ENCODE measurements at places on chromosomes 2 and 18.

DNA sequence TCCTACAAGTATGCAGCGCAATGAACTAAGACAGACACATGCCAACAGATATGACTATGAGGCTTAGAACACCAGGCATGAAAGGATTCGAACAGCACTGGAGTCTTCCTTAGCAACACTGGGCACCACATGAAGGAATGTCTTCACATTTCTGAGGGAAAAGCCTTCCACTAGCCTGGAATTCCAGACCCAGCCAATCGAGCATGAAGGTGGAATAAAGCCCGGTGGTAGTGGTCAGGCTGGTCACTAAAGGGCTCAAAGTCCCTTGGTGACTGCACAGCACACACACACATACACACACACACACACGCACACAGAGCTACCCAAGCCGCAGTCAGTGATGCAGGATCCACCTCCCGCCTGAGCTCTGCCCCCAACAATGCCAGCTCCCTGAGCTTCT lies 19.7 kb upstream of the SFXN5 start:
- no peak for DNase-seq

DNA sequence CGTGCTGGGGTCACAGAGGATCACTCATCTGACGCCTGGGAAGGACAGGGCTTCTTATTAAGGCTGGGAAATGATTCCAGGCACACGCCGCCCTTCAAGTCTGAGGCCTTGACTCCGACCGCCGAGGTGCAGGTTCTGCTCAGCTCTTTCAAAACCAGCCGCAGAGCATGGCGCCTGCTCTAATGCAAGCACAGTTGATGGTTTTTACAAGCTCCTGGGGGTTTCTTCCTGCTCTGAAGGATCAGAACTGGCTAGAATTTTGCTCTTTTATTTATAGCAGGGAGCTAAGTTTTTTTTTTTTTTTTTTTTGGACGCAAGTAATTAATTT lies 32.0 kb downstream of the CDCA7 start:
- DNase-seq: no peak

DNA sequence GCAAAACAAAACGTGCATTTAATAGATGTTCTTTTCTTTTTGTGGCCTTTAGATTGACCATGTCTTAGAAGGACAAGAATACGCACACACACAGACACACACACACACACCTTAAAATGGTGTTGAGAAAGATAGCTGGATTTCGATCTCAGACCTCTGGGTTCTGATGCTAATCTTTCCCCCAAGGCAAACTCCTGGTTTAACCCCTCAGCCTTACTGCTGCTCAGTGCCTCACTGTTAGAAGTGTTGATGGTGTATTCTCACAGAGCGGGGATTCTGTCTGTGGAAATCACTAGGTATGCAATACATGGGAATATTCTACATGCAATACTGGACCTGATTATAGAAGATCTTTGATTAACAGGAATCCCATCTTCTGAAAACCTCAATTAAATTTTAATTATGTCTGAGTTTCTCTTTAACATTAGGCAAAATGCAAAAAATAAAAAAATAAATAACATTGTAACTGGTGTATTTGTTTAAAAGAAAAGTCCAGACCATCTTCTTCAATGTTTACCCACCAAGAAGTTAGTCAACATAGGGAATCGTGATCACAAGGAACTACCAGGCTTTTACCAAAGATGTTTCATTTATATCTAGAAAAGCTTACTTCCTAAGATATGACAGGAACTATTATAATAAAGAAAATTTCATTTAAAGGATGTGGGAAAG lies 613.5 kb downstream of the LRP1B start:
- no peak for DNase-seq

DNA sequence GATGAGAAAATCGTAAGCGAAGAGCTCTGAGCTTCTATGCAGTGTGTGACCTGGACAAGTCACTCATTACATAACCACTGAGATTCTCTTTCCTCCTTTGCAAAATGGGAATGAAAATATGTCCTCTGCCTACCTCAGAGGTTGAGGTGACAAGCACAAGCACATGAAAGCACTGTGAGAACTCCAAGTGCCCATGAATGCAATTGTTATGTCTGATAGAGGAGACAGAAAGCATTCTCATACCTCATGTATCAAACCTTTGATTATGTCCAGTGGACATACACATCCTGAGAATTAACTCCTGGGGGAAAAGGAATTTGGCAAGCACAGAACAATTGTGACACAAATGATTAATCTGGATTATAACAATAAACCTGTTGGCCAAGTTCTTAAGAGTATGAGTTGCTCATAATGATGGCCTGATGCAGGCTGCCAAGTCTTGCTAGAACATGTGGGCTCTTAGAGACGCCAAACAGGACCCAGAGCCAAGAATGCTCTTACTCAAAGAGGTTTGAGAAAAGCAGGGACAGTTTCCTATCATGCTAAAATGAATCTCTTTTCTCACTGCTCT lies 8.5 kb upstream of the RMDN2 start:
- peak; percentile 85 for DNase-seq

DNA sequence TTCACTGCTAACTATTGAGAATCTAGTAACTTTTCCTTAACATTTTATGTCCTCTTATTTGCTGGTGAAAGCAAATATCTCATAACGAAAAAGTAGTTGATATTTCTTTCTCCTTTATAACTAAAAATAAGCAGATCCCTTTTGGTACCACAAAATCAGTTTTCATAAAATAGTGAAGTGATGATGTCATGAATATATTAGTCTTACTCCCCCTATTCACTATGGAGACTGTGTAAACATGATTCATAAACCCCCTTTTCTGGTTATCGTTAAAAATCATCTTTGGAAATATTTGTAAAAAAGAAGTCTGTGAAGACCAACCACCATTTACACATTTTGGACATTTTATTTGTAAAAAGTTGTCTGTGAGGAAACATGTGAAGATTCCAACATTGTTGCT lies 734.9 kb downstream of the NUP35 start:
- no peak for DNase-seq

DNA sequence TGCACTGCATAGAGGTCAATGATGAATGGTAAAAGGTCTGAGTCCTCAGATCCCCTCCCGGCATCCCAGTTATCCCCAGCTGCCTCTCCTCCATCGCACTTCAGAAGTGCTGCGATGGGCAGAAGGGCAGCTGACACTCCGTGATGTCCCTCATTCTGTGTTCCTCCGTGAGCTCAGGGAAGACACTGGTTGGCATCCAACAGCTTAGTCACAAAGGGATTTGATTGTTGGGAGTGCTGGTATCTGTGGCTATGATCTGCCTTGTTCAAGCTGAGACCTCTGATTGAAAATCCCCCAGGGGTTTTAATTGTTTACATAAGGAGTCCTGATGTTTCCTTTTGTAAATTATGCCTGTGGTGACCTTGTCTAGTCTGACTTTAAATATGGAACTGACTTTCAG lies 19.0 kb upstream of the SAG start:
- DNase-seq: no peak

DNA sequence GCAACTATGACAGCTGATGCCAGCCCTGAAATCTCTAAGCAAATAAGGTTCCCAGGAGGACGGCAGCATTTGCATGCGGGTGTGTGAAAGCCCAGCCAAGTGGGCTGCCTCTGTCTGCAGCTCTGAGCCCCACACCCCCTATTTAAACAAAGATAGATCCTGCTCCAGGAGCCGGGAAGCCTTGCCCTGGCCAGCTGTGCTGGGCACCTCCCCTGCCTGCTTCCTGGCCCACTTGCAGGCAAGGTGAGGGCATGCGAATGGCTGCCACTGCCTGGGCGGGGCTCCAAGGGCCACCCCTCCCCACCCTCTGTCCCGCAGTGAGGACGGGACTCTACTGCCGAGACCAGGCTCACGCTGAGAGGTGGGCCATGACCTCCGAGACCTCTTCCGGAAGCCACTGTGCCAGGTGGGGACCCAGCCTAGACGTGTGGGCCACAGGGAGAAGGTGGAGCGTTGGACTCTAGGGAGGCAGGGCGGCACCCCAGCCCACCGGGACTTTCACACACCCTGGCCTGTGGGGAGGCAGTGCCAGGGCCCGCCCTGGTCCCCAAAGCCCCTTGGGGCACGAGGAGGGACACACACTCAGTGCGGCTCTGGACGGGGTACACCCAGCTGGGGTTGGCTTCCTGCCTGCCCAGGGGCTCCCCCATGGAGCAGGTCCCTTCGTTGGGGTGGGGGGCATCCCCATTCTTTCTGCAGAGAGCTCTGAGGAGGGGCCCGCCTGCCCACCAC lies at the start of gene ANO7:
TSS of gene ANO7 (plus strand) at position 317 of the 732 bp plus-strand sequence. CDS start 1,387 bp downstream, outside the sequence.
- no peak for DNase-seq

- no peak for DNase-seq
Measured at GRCh38 chr2:72695676-72696075, 130.2 kb downstream of the EXOC6B start.

DNA sequence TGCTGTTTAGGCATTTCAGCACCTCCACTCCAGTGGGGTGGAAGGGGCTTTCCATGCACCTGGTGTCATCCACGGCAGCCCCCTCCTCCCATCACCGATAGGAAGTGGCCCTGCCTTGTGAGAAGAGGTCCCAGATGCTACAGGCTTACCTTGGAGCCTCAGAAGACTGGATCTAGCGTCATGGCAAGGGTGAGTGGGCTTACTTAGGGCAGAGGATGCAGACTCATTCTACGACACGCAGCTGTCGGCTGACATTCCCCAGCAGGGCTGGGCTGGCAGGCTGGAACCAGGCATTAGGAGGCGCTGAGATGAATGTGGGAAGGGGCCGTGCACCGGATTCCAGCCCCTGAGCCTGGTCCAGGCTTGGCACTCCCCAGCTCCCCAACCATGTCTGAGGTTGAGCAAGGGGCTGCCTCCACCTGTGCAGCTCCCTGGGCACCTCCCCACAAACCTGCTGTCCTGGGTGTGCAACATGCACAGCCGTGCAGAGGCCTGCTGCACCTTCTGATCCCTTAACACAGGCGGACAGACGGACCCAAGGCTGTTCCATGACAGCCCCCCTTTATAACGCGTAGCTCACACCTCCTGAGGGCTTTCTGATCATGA lies 1.7 kb upstream of the PRLH start:
- no peak for DNase-seq

DNA sequence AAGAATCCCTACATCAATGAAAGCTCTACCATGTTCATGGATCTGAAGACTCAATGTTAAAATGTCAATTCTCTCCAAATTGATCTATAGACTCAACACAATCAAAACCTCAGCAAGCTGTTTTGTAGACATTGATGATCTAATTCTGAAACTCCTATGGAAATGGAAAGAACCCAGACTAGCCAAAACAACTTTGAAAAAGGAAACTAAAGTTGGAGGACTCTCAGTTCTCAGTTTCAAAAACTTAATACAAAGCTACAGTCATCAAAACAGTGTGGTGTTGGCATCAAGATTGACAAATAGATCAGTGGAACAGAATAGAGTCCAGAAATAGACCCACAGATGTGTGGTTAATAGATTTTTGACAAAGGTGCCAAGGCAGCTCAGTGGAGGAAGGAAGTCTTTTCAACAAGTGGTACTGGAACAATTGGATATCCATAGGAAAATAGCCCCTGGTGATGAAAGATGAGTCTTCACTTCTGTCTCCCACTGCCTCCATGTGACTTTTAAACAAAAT lies 30.4 kb downstream of the LBH start:
- no peak for DNase-seq

- DNase-seq: no peak
Measured at GRCh38 chr18:46393961-46394360, 263.1 kb downstream of the LOXHD1 start.

- no peak for DNase-seq
Measured at GRCh38 chr2:70663411-70663810, 104.6 kb downstream of the ADD2 start.

- no peak for DNase-seq
Measured at GRCh38 chr2:237697586-237698357, 70.4 kb downstream of the LRRFIP1 start.

DNA sequence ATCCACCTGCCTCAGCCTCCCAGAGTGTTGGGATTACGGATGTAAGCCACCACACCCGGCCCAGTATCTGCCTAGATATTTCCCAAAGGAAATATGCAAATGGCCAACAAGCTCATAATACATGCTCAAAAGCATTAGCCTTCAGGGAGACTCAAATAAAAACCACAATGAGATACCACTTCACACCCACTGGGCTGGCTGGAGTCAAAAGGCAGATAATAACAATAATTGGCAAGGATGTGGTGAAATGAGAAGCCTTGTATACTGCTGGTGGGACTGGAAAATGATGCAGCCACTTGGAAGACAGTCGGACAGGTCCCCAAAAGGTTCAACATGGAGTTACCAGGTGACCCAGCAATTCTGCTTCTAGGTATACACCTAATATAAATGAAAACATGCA lies 20.5 kb upstream of the ZNF516 start:
- DNase-seq: no peak

- DNase-seq: no peak
Measured at GRCh38 chr18:7568426-7568825, 1.3 kb downstream of the PTPRM start.

DNA sequence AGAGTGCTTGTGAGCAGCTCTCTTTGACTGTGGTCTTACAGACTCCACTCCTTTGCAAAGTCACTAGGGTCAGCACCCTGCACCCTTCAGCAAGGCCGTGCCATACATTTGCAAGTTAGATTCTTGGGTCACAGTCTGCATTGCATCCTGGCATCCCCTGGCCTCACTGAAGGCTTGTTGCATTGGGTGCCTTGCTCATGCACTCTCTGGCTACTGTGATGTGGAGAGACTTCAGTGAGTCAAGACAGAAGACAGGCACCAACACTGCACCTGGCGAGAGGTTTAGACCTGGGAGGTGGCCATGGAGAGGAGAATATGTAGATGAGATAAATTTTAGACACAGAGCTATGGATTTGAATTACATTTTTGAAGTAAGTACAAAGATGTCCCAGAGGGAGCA lies 146.4 kb upstream of the COPS8 start:
- DNase-seq: no peak
